ENCODE measurements at places on chromosomes 16 and 17. TPM values are rescaled to one million over a fixed set of nuclear protein-coding genes. Genes with fewer than 3 reads are reported as not detected.

- no peak for DNase-seq
Measured at GRCh38 chr17:29291163-29291752, 2.7 kb downstream of the NUFIP2 start.

DNA sequence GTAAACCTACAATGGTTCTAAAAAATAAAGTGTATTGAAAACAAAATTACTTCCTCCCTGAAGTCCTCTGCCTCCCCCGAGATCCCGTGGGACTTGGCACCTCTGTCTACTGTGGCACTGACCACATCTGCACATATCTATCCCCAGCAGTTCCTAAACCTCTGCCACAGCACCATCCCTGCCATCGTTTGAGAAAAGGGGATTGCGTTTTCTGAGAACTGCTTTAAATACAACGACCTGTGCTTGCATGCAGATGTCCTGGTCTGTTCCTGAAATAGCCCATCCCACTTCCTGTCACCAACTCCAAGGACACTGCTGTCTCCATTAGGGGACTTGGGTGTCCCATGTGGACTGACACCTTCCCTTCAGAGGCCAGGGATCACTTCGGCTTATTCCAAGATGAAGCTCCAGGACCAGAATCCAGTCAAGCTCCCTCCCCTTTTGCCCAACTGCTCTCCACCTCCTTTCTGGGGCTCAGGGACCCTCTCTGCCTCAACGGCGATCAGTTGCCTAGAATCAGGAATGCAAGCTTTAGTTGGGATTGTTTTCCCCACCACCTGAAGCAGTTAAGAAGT, 20.6 kb downstream of the CBLN1 start:
- no peak for DNase-seq

GRCh38 chr16:50274326-50275097, 8.2 kb downstream of the ADCY7 start:
- DNase-seq: no peak

- no peak for DNase-seq
Measured at GRCh38 chr17:7191571-7192270, 12.6 kb upstream of the ASGR1 start.

PDE6G gene
- not detected for total RNA-seq

- DNase-seq: peak; percentile 7
Measured at GRCh38 chr16:9934723-9935508, 247.3 kb downstream of the GRIN2A start.

DNA sequence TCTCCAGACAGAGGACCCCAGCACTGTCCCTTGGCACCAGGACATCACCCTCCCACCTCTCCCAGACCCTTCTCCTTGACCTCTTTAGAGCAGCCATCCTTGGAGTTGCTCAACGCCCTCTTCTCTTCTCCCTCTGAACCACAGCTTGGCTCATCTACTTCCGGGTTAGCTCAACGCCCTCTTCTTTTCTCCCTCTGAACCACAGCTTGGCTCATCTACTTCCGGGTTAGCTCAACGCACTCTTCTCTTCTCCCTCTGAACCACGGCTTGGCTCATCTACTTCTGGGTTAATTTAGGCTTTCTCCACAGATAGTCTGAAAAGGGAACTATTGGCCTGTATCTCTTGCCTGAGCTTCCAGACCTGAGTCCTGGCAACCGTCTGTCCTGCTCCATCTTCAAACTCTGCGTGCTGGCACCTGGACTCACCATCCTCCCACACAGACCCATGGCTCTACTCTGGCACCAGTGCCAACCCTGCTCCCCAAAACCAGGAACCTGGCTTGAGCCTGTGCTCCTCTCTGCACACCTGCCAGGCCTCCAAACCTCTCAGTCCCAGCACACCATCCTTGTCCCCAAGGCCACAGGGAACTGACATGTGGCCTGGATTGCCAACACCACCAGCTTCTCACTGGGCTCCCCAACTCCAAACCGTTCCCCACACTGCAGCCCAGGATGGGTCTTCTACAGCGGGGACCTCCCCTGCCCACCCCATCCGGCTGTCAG, 25.3 kb upstream of the FAAP100 start:
- no peak for DNase-seq

TVP23A gene
- 1.5 TPM for total RNA-seq

DNA sequence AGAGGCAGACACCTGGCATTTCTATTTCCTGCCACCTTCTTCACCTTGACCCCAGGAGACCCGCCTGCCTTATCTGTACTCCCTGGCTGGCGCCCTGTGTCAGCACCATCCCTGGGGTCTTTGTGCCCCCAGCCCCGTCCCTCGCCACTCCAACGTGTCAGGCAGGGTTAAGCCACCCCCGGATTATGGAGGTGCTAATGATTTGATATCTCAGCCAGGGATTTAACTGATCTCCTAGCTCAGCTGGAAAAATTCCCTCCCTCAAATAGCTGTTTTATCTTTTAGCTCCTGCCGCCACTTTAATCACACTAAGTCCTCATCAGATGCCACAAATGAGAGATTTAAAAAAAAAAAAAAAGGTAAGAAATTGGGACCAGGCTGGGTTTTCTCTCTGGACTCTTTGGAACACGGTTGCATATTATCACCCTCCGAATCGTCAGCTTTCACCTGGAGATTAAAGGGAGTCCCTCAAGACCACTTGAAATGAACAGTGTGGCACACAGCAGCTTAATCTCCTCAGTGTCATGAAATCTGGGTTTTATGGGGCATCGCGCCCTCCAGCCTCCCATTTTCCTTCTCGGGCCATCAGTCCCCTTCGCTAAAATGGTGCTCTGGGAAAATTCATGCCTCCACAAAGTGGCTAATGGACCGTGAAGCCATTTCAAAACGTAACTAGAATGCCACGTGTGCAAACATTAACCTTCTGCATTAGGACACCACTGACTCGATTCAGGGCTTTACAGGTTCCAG, 26.2 kb upstream of the WFDC1 start:
- DNase-seq: no peak

- no peak for DNase-seq
Measured at GRCh38 chr17:43881758-43882505, 25.4 kb downstream of the MPP2 start.

- DNase-seq: no peak
Measured at GRCh38 chr16:71626018-71626857, at the start of gene MARVELD3. TSS of gene MARVELD3 (plus strand) at chr16:71626184. CDS start at chr16:71626230, 46 bp downstream.

WFDC1 gene
- 4.6 TPM for total RNA-seq

DHX40 gene
- 33.4 TPM for total RNA-seq

KRT24 gene
- not detected for total RNA-seq

DNA sequence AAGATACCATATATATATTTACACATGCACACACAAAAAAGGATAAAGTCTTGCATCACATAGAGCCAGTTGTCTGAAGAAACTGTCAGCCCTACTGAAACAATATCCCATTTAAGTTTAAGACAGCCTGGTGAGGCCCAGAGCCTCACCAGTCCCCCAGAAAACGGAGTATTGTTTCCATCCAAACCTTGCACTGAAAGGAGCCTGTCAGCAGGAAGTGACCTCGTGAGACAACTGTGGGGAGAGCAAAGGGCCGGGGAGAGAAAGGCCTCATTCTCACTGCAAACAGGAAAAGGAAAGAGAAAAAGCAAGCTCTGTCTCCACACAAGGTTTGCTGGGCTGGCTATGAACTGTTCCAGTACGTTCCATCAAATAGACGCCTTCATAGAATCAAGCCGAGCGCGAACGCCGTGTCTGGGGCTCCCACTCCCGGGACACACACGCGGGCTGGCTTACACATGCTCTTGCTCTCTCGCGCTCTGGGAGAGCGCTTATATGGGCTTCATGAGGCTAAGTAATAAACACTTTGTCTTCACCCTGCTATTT, 44.4 kb upstream of the ZFHX3 start:
- no peak for DNase-seq

DNA sequence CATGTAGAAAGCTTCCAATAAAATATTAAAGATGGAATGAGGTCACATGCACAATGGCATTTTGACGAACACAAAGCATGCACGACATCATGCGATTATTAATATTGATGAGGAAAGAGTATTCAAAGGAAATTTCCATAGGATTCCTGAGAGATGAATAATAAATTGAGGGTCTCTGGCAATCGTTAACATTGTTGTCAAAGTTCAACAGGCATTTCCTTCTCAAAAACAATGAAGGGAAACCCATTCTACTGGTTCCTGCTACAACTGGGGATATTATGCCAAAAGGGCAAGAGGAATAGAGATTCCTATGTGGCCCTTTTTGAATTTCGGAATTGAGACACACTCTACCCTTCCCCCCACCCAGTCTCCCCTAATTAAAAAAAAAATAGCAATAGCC, 128.3 kb upstream of the NUDT7 start:
- no peak for DNase-seq

SRL gene
- 1.1 TPM for total RNA-seq

- no peak for DNase-seq
Measured at GRCh38 chr17:44906763-44907728, 7.8 kb upstream of the EFTUD2 start.

Measured in thoracic aorta (tissue), 2 donors.